ENCODE measurements at places on chromosomes 1 and 21.

DNA sequence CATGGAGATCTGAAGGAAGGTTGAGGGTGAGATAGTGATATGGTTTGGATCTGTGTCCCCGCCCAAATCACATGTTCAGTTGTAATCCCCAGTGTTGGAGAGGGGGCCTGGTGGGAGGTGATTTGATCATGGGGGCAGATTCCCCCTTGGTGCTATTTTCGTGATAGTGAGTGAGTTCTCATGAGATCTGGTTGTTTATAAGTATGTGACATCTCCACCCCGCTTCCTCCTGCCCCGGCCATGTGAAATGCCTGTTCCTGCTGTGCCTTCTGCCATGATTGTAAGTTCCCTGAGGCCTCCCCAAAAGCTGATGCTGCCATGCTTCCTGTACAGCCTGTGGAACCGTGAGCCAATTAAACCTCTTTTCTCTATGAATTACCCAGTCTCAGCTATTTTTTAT lies 451.9 kb upstream of the VAMP3 start:
- DNase-seq: no peak

DNA sequence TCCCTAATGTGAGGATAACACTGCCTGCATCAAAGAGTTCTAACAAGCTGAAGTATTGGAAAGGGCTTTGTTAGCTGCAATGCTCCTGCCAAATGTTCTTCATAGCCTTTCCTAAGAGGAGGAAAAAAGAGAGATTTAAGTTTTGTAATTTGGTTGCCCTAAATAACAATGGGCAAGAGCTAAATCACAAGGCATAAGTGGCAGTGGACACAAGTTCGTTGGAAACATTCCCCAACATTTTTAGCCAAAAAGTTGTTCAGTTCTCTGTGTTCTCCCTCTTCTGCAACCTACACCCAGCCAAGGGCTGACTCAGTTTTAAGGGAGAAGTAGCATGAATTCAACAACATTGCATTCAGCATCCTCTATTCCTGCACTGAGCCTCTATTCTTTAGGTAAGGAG lies 2.6 kb upstream of the UQCRHL start:
- DNase-seq: no peak

- no peak for DNase-seq
Observed at GRCh38 chr21:45875416-45875760, 106.2 kb upstream of the COL6A1 start.

DNA sequence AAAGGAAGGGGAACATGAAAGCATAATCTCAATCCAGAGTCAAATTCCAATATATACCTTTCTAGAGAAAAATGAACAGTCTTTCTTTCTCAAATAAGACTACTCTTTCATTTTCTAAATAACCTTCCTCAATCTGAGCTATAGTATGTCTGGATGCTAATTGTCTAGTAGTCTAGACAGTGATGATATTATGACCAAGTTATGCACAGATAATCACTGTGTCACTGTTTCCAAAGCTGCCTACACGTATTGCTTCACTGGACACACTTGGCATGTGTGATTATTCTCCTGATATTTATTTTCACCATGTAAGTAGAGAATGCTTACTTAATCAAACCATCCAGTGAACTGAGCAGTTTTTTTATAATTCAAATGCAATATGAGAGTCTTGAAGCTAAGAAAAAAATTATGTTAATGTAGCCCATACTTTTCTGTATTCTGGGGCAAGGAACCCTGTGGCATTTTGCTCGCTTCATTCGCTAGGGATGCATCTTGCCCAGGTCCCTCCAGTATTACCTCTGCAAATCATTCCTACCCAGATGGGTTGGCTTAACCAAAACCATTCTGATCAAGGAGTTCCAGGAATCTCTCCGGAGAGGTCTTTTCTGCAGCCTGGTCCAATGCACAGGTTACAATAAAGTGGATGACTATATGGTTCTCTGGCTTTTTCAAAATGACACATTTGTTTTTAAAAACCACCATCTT lies 303.1 kb upstream of the RUNX1 start:
- no peak for DNase-seq

- no peak for DNase-seq
Observed at GRCh38 chr1:110081061-110081460, 10.6 kb upstream of the ALX3 start.

- DNase-seq: no peak
Observed at GRCh38 chr1:87644579-87645190, 316.0 kb downstream of the LMO4 start.

DNA sequence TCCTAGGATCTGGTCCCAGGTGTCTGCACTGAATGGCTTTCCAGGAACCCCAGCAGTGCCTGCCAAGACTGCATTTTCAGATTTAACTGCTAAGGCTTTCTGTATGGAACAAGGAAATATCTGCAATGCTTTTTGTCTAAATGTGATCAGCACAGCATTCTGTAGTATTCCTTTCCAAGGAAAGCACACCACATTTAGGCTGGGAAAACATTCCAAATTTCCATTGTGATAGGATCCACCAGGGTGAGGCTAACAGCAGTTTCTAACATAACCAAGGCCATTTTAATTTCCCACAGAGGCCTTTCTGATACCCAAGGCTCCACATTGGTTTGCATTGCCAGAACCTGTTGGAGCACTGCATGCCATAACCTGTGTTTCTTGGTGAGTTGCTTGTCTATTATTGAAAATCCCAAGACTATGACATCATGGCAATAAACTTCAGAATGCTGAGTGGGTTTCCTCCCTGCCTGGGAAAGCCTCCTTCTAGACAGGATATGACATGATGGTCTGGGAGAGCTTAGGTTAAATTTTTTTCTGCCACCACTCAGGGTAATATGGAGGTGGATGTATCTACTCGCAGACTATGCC lies 23.3 kb upstream of the PTGFRN start:
- DNase-seq: no peak

DNA sequence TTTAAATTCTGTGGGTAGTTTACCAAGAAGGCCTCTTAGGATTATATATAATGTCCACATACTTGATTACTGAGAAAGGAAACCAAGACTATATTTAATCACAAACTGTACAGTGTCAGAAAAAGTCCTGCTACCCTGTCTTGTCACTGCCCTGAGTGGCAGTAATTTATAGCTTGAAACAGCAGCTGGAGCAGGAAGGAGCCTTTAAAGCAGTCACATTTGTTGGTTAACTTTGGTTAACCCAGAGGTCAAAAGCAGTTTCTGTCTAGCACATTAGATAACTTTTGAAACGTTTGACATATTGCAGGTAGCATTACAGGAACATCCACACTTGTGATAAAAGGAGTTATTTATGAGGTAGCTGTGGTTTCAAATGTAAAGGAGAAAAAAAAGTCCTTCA lies 161.7 kb downstream of the ROR1 start:
- no peak for DNase-seq

- DNase-seq: no peak
Observed at GRCh38 chr1:14332158-14332557, 266.3 kb upstream of the KAZN start.

- DNase-seq: no peak
Observed at GRCh38 chr1:152461544-152461943, 47.5 kb upstream of the CRNN start.

GRCh38 chr21:45269861-45270260 lies 17.8 kb downstream of the POFUT2 start:
- DNase-seq: no peak

DNA sequence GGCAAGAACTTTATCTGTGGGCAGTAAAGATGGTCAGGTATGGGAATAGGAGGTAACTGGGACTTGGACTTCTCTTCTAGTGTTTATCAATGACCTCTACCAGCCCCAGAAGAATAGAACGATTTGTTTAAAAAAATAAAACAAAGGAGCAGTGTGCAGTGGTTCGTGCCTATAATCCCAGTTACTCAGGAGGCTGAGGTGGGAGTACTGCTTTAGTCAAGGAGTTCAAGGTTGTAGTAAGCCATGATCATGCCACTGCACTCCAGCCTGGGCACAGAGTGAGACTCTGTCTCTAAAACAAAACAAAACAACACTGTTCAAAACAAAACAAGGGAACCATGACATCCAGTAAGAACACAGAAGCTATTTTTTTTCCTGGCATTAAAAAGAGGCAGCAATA lies 4.3 kb downstream of the RNF19B start:
- DNase-seq: no peak

GRCh38 chr1:93123201-93123783 lies 44.2 kb downstream of the MTF2 start:
- DNase-seq: no peak

- DNase-seq: no peak
Observed at GRCh38 chr1:167681024-167681423, 40.8 kb upstream of the MPZL1 start.

DNA sequence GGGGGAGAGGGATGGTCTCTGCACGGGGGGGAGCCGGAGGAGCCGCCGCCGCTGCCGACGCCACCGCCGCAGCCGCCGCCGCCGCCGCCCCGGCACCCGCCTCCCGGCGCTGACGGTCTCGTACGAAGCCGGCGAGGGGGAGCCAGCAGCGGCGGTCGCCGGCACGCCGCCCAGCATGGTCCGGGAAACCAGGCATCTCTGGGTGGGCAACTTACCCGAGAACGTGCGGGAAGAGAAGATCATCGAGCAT lies 311 bp downstream of the SPEN start:
- DNase-seq: no peak

- DNase-seq: no peak
Observed at GRCh38 chr1:27655151-27655937, 16.6 kb downstream of the IFI6 start.

GRCh38 chr21:45303091-45303615 lies 15.5 kb upstream of the POFUT2 start:
- no peak for DNase-seq

DNA sequence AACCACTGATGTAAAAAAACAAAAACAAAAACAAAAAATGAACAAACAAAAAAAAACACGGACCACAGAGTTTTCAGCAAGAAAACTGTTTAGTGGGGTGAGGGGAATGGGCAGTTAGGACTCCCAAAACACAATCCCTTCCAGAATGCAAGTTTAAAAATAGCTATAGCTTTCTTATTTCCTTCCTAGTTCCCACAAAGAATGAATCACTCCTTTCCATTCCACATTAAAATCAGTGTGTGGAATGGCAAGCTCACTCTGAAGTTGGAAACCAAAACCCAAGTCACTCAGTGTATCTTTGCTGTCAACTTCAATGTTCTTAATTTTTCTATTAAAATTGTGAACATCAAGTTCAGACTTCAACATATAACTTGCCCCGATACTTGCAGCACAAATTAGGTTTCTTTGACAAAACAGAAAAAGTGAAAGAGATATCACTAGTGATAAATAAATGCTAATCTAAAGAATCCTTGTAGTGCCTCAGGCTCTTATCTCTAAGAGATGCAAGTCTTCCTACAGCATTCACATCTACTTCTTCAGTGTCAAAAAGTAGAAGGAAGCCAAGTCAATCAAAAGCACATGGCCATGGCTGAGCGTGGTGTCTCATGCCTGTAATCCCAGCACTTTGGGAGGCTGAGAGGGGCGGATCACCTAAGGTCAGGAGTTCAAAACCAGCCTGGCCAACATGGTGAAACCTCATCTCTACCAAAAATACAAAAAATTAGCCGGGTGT lies 45.5 kb downstream of the TOR3A start:
- DNase-seq: no peak

DNA sequence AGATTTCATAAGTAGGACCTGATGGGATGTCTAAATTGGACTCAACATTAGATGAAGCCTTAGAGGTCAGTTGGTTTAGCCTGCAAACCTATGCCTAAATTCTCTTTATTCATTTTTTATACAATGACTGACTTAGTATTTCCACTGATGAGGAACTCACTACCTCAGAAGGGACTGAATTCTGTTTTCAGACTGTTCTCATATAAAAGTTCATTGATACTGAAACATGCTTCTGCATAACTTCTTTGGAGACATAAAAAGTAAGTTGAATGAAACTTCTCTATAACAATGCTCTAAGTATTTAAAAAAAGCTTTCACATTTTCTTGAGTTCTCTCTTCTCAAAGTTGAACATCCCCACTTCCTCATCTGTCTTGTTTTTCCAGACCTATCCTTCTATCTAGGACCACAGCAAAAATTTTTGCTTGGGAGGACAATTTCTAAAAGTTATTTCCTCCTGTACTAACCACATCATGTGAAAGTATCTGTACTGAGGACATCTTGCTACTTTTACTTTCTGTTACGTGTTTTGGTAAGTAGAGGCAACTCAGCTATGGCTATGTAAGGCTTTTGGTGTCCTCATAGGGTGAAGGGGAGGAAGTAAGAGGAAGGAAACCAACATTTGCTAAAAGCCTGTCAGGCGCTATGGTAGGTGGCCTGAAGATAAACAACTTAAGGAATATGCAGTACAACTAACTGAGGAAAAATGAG lies 64.1 kb downstream of the USP24 start:
- peak; percentile 8 for DNase-seq

DNA sequence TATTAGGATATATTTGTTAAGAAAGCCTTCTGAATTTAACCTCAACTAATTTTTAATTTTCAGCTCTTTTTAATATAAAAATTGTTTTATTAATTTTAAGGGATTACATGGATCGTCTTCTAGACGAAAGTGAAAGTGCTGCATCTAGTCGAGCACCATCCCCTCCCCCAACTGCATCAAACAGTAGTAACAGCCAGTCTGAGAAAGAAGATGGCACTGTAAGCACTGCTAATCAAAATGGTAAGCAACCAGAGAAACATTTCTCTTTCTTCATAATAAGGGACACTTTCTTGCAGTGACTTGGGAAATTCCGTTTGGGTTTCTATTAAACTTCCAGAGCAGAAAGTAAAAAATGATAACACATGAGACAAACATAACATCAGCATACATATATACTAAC lies 56.9 kb downstream of the MIER1 start:
- DNase-seq: no peak

DNA sequence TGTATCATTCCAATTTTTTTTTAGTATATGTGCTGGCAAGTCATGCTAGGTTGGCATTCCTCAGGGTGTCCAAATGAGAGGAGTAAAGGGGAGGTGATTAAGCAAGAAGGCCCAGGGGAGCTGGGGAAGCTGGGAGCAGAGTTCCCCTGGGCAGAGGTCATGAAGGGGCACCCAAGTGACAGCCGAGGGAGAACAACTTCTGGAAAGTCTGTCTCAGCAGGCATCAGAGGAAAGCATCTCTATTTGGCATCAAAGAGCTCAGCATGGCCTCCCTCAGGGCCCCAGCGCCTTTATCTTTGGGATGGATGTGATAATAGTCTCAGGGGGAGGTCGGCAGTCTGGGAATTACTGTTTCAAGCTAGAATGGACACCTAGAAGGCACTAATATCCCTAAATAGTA lies 5.0 kb upstream of the ENO1 start:
- DNase-seq: no peak

GRCh38 chr1:171961861-171962260 lies 120.6 kb downstream of the DNM3 start:
- DNase-seq: no peak

GRCh38 chr1:231628207-231628876 lies 1.8 kb downstream of the DISC1 start:
- DNase-seq: no peak

Data from GM12878 (cell line).